ENCODE measurements at places on chromosomes 6 and 20.
A peak's percentile ranks its signal among the peaks of the same experiment; 100 is the strongest.

GRCh38 chr6:64504503-64504902 is 868.9 kb downstream of the PHF3 start:
- DNase-seq: no peak

DNA sequence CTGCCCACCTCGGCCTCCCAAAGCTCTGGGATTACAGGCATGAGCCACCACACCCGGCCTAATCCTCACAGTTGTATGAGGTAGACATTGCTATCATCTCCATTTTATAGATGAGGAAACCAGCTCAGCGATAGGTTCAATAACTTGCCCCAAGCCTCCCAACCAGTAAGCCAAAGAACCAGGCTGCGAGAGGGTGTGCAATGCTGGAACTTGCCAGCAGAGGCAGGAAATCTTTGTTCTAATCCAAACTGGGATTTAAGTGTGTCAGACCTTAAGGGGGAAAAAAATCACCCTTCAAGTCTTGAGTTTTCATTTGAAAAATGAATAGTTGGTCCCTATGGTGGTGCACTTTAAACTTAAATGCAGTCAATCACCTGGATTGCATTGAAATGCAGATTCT is 20.1 kb upstream of the RNGTT start:
- peak; percentile 41 for DNase-seq

GRCh38 chr6:170069611-170070010 is 221.3 kb downstream of the DLL1 start:
- no peak for DNase-seq

DNA sequence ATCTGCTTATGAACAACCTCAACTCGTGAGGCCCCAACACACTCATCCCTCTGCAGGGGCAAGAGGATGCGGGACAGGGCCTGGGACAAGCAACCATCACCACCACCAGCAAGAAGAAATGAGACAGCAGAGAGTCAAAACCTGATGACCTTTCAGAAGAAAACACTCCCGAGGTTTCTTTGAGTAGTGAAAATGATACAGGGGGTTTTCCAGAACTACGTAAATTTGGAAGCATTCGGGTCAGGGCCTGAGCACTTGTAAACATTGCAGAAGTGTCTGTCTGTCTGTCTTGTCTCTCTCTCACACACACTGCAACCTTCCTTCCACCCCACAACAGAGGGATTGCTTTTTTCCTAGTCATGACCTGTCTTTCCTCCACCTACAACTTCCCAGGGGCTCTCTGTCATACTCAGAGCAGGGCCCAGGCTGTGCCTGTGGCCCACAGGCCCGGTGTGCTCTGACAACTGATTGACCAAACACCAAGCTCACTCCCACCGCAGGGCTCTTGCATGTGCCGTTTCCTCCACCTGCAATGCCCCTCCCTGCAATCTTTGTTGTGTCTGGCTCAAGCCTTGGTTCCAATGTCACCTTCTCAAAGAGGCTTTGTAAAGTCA is 90.9 kb downstream of the BMP7 start:
- DNase-seq: no peak

DNA sequence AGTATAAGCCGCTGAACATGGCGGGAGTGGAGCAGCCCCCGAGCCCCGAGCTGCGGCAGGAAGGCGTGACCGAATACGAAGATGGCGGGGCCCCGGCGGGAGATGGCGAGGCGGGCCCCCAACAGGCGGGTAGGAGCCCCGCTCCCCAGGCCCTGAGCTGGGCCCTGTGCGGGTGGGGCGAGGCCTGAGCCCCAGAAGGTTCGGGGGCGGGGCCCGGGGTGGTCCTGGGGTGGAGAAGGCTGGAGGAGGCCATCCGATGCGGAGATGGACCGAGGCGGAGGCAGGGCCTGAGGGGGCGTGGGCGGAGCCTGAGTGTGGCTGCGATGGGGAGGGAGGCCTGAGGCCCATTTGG is 7.1 kb downstream of the L3MBTL1 start:
- peak; percentile 27 for DNase-seq

GRCh38 chr6:119523556-119523955 is 174.0 kb upstream of the MAN1A1 start:
- DNase-seq: no peak

- DNase-seq: no peak
Measured at GRCh38 chr20:35735826-35736470, 6.1 kb downstream of the RBM39 start.

DNA sequence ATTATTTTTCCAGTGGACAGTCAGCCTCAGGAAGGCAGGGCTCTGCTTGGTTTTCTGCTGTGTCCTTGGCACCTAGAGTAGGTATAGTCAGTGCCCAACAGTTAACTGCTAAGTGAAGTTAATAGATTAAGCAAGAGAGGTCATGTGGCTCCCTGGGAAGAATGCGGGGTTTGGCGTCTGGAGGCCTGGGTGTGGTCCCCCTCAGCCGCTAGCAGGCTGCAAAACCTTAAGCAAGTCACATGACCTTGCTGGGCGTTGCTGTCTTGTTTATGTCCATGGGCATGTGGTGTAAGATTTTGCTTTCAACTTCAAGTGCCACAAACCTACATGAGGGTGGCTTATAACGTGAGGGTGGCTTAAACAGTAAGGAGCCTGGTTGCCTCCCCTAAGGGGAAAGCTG is 75.5 kb upstream of the SCP2D1 start:
- DNase-seq: peak; percentile 66

- peak; percentile 72 for DNase-seq
Measured at GRCh38 chr6:82248273-82248735, 760 bp upstream of the IBTK start.

- peak; percentile 18 for DNase-seq
Measured at GRCh38 chr6:33277663-33278391, 904 bp downstream of the B3GALT4 start.

- DNase-seq: no peak
Measured at GRCh38 chr6:168332020-168332419, 12.4 kb upstream of the DACT2 start.

- DNase-seq: no peak
Measured at GRCh38 chr6:28563430-28564095, 37.9 kb downstream of the GPX5 start.

DNA sequence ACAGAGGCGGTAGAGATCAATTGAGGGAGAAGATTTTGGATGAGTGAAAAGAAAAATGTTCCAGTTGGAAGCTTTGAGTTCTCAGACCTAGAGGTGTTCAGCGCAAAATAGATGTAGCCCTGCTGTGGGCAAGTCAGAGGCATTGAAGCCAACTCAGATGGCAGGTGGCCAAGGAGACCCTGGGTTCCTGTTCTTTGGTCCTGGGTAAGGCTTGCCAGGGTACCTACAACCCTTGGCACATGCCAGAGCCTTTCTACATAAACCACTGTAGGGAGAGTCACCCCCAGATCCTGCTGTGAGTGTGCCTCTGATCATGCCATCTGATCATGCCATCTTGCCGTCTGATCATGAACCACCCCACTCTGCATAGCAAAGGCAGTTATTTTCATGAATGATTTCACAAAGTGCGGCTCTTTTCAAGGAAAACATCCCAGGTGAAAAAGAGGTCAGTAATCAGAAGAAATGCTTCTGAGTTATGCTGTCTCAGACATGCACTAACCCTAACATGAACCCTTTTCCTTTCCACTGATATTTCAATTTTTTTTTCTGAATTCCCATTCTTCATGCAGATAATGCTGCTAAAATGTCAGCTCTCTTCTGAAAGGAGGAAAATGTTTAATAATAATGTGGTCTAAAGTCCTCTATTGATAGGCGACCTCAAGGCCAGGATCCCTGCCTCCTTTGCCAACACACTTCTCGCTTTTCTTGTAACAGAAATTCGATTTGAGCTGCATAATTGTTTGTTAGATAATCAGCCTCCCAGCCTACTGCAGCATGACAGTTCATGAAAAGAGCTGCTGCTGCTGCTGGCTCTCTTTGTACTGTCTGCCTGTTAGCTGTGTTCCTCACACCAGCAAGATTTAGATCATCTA is 153.6 kb downstream of the MTHFD1L start:
- DNase-seq: no peak

DNA sequence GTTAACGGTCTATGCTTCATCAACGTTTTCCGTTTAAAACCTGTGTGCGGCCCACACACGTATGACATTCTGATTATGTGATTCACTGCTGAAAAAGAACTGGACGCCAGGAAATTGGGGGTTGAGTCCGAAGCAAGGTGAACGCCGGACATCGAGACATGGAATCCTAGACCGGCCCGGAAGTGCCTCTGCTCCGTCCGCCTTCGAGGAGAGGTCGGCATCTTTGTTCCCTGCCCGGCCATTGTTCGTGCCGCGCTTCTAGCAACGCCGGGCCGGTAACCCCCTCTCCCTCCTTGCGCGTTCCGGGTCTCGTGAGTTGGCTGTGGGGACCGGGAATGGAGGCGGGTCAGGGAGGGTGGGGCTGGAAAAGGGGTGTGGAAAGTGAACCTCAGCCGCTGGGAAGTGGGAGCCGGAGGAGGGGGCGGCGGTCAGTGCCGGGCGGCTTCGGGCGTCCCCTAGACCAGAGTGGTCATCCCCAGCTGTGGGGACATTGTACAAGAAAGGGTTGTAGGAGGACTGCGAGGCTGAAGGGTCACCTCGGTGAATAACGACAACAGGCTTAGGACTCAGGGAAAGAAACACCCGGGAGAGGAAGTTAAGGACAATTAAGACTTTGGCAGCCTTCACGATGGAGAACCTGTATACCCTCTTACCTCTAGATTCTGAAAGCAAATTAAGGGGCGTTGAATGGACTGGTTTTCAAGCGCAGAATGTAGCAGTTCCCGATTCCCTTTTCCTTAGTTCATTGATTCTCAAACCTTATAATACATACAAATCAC is at the start of gene ZSCAN9:
ZSCAN9 (plus strand) TSS at position 220 of the 779 bp plus-strand sequence. CDS start 1,810 bp downstream, outside the sequence.
- DNase-seq: peak; percentile 90

DNA sequence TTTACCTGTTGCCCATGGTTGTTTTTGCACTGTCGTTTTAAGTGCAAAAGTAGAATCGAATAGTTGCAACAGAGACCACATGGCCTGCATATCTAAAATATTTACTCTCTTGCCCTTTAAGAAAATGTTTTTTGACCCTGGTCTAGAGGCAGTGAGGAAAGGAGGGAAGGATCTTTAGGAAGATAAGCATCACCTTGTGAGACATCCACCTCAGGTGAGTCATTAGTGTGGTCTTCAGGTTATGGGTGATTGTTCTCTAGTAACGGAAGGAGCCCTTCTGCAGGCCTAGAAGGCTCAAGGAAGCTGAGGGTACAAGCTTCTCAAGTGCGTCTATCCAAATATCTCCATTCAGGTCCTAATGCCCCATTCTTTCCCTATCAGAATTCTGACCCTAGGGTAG is 6.6 kb upstream of the RAB44 start:
- DNase-seq: no peak

DNA sequence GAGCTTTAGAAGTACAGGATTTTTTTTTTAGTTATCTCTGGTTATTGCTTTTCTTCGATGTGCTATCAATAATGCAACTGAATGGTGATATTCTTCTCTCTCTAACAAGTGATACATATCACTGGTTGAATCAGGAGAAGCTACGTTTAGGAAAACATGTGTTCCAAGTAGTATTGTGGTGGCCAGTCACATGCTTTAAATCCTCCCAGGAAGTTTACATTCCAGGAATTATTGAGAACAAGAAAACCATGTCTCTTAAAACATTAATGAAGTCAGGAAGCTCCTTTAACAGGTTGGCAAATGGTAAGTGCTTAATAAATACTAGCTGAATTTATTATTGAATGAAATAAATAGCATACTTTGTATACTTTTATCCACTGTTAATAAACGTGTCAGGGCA is 371.1 kb downstream of the BCKDHB start:
- DNase-seq: no peak

- peak; percentile 68 for DNase-seq
Measured at GRCh38 chr20:59938221-59938620, 1.9 kb downstream of the PPP1R3D start.

GRCh38 chr6:41055149-41055548 is 2.1 kb downstream of the APOBEC2 start:
- DNase-seq: peak; percentile 3

GRCh38 chr6:148364056-148364824 is 21.6 kb downstream of the SASH1 start:
- DNase-seq: peak; percentile 68

DNA sequence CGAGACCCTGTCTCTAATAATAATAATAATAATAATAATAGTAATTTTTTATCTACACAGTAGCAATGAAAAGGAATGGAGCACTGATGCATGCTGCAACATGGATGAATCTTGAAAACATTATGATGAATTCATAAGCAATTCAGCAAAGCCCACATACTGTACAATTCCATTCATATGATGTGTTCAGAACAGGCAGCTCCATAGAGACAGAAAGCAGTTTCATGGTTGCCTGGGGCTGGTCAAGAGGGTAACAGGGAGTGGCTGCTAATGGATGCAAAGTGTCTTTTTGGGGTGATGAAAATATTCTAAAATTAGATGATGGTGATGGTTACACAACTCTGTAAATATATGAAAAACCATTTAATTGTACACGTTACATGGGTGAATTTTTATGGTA is 43.6 kb downstream of the SLC24A3 start:
- no peak for DNase-seq

- peak; percentile 76 for DNase-seq
Measured at GRCh38 chr6:151765444-151765886, 42.0 kb upstream of the ESR1 start.

DNA sequence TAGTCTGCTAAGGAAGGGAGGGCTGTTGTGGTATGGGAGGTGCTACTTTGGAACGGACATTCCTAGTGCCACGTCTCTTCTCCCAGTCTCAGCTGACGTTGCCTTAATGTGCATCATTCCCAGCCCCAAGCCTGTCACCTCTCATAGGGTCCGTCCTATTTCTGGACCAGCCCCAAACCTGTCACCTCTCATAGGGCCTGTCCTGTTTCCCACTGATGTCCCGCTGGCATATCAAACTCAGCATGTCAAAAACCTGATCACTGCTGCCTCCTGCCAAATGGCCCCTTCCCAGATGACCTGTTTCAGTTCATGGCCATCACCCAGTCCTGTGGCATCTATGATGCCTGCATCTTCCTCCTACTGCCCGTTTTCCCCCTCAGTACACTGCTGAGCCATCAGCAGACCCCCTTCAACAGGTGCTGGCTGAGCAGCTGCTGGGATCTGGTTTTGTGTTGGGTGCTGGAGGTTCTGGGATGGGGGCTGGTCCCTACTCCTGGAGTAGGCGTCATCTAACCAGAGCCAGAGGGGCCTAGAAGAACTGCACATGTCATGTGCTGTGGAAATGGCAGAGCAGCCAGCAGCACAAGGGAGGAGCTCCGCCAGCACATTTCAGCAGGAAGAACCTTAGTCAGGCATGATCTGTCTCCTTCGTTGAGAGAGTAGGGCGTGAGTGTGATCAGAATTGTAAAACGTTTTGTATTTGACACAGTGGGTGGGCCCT is 3.3 kb downstream of the ENTPD6 start:
- DNase-seq: peak; percentile 40

DNA sequence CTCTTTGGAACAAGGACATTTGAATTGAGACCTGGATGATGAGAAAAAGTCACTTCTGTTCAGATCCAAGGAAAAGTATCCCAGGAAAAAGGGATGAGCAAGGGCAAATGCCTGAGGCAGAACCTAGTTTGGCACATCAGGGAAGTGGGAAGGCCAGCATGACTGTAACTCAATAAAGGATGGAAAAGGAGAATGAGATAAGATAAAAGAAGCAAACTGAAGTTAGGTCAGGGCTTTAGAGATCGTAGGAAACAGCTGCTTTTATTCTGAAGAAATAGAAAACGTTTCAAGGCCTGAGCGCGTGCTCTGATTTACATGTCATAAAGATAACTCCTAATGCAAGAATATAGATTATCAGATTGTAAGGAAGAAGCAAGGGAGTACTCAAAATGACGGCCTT is 450.0 kb downstream of the FRK start:
- no peak for DNase-seq

GRCh38 chr6:90895299-90896074 is 308.6 kb upstream of the MAP3K7 start:
- no peak for DNase-seq

GRCh38 chr6:53627391-53628218 is 38.0 kb downstream of the KLHL31 start:
- no peak for DNase-seq
